Ascending aorta (tissue), 2 donors: ENCODE measurements at places on chromosomes 2 and 18.

- no peaks in the 10 kb centered on the region for H3K27me3 ChIP-seq
- no peak for DNase-seq
- H3K27ac ChIP-seq, result no peak overlapping the region
- H3K4me3 ChIP-seq, result no peak overlapping the region
These were observed 271.0 kb downstream of the TGIF1 start for GRCh38 chr18:3720818-3721545.

DNA sequence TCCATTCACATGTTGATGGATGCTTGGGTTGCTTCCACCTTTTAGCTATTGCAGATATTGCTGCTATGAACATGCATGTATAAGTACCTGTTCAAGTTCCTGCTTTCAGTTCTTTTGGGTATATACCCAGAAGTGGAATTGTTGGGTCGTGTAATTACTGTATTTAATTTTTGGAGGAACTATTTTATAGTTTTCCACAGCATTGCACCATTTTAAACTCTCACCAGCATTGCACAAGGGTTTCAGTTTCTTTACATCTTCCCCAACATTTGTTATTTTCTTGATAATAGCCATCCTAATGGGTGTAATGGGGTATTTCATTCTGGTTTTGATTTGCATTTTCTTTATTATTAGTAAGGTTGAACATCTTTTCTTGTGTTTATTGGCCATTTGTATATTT is 16.0 kb downstream of the ACTR3 start:
- no peak overlapping the region for H3K4me3 ChIP-seq
- no peaks in the 10 kb centered on the region for H3K36me3 ChIP-seq
- no peaks in the 10 kb centered on the region for H3K27me3 ChIP-seq
- no peak for DNase-seq
- no peak overlapping the region for H3K27ac ChIP-seq

- no peaks in the 10 kb centered on the region for H3K36me3 ChIP-seq
- peaks cover 25% of the 10 kb centered on the region for H3K4me1 ChIP-seq
- DNase-seq, result no peak
- no peak overlapping the region for H3K4me3 ChIP-seq
These were observed 270.8 kb upstream of the PARD3B start for GRCh38 chr2:204274429-204274828.

DNA sequence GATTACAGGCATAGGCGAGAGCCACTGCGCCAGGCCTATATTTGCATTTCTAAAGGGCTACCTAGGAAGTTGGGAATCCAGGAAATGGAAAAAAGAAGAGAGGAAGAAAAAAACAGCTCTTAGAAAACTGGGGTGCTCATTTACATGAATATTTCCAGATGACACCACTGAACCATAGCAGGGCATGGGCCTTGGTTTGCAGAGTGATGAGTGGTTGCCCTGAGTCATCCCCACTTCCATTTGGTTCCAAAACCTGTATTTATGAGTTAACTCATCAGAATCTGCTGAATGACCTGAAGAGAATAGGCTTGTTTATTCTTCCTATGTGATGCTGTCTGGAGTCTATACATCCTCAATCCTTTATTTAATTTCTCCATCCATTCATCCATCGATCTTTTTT is 36.2 kb downstream of the EHD3 start:
- no peak overlapping the region for H3K4me3 ChIP-seq
- DNase-seq, result no peak
- H3K36me3 ChIP-seq, result peaks cover 23% of the 10 kb centered on the region
- peak overlapping the region; percentile 69 for H3K27ac ChIP-seq
- H3K27me3 ChIP-seq, result no peaks in the 10 kb centered on the region

DNA sequence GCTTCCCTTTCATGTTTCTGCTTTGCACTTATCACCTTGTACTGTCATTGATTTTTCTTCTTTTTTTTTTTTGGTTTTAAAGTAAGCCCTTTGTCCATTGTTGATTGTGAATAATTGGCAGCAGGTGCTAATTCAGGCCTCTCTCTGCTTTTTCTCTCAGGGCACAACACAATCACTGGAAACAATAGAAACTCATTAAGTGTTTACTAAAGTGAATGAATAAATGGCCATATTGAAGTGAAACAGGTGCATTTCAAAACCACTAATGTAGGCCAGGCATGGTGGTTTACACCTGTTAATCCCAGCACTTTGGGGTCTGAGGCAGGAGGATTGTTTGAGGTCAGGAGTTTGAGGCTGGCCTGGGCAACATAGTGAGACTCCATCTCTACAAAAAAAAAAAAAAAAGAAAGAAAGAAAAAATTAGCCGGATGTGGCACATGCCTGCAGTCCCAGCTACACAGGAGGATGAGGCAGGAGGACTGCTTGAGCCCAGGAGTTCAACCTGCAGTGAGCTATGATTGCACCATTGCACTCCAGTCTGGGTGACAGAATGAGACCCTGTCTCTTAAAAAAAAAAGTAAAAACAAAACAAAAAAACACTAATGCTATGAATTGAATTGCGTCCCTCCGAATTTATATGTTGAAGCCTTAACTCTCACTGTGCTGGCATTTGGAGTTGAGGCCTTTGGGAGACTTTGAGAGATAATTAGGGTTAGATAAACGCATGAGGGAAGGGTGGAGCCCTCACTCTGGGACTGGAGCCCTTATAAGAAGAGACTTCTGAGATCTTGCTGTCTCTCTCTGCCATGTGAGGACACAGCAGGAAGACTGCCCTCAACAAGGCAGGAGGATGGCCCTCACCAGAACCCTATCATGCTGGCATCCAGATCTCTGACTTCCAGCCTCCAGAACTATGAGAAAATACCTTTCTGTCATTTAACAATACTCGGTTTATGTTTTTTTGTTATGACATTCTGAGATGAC is 19.9 kb downstream of the SLC38A11 start:
- no peaks in the 10 kb centered on the region for H3K36me3 ChIP-seq
- H3K27ac ChIP-seq, result no peak overlapping the region
- no peak for DNase-seq
- H3K4me1 ChIP-seq, result no peaks in the 10 kb centered on the region
- no peaks in the 10 kb centered on the region for H3K27me3 ChIP-seq

GRCh38 chr2:33595385-33595784 is 3.7 kb downstream of the FAM98A start:
- H3K4me1 ChIP-seq, result peaks cover 3% of the 10 kb centered on the region
- H3K4me3 ChIP-seq, result no peak overlapping the region
- DNase-seq, result no peak
- H3K27me3 ChIP-seq, result no peaks in the 10 kb centered on the region

DNA sequence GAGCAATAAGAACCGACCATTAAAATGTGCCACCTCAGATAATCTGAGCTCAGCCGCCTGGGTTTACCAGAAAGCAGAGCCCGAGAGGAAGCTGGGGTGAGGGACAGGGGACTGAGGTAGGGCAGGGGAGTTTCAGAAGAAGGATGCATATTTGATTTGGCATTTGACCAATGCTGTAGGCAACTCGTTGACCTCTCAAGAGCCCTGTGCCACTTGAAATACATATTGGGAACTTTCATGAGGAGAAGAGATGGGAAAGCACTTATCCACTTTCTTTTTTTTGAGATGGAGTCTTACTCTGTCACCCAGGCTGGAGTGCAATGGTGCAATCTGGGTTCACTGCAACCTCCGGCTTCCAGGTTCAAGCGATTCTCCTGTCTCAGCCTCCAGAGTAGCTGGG is 148.4 kb upstream of the SPRED2 start:
- no peak overlapping the region for H3K4me3 ChIP-seq
- no peaks in the 10 kb centered on the region for H3K27me3 ChIP-seq
- DNase-seq, result no peak
- H3K4me1 ChIP-seq, result peaks cover 13% of the 10 kb centered on the region

DNA sequence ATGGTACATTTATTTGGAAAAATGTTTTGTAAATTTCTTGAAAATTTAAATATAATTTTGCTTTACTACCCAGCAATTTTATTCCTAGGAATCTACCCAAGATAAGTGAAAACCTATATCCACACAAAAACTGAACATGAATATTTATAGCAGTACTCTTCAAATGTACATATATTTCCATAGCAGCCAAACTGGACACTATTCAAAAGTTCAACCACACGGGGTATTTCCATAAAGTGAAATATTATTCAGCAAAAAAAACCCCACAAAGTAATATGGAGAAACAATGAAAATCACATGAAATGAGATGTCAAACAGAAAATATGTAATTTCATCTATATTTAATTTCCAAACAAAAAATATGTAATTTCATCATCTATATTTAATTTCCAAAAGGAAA is 1247.6 kb upstream of the TMEFF2 start:
- no peaks in the 10 kb centered on the region for H3K36me3 ChIP-seq
- no peak for DNase-seq
- H3K4me1 ChIP-seq, result no peaks in the 10 kb centered on the region

- no peak for DNase-seq
- no peak overlapping the region for H3K4me3 ChIP-seq
- no peaks in the 10 kb centered on the region for H3K4me1 ChIP-seq
- H3K36me3 ChIP-seq, result peaks cover 52% of the 10 kb centered on the region
- H3K27me3 ChIP-seq, result no peaks in the 10 kb centered on the region
- no peak overlapping the region for H3K27ac ChIP-seq
These were observed 33.1 kb upstream of the CYP27A1 start for GRCh38 chr2:218748741-218749441.

DNA sequence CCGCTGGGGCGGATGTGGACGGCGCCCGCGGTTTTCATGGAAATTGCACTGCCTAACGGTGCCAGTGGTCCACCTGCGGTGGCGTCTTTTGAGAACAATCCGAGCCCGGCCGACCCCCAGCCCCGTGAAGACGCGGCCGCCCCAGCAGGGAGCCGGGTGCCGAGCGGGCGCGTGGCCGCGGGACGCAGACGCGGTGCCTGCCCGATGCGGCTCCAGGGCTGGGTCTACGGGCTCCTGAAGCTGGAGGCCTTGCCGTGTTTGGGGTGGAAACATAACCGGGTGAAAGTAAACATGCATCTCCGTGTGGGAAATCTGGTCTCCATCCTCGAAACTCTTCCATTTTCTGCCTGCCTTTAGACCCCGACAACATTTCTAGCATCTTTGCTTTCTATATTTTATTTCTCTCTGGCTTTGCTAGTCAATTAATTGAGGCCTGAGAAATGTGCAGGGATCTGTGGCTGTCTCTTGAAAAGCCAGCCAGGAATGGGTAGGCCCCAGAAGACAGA is 572 bp downstream of the INPP4A start:
- H3K4me3 ChIP-seq, result peak overlapping the region; percentile 97
- H3K4me1 ChIP-seq, result peaks cover 2% of the 10 kb centered on the region
- H3K27ac ChIP-seq, result peak overlapping the region; percentile 74
- H3K27me3 ChIP-seq, result no peaks in the 10 kb centered on the region
- no peak for DNase-seq
- no peaks in the 10 kb centered on the region for H3K36me3 ChIP-seq

- H3K36me3 ChIP-seq, result peaks cover 12% of the 10 kb centered on the region
- H3K4me1 ChIP-seq, result no peaks in the 10 kb centered on the region
- H3K27ac ChIP-seq, result no peak overlapping the region
- no peak overlapping the region for H3K4me3 ChIP-seq
These were observed 5.6 kb downstream of the C2orf74 start for GRCh38 chr2:61167579-61167978.

DNA sequence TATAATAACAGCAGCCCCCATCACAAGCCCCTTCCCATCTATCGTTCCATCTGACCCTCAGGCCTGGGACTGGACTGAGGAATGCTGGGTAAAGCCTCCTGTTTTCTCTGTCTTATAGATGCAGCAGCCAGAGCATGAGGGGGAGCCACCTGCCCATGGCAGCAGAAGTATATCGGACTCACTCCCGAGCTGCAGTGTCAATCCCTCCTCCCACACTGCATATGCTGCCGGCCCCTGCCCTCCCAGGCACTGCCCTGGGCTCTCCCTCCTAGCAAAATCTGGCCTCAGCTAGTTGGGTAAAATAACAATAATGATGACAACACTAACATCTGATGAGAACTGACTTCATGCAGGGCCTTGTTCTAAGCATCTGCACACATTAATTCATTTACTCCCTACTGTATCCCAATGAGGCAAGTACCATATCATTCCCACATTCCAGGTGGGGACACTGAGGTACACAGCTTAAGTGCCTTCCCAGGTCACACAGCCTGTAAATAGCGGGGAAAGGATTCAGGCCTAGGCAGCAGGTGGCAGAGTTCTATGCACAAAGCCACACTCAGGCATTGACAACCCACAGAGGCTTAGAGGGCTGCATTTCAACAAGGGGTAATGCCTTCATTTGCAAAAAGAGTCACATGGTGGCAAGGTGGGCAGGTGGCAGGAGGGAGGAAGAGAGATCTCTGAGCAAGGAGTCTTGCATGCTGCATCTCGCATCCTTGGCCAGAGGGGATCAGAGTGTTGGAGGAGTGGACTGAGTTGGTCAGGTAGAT is 190.0 kb downstream of the ZBTB7C start:
- no peaks in the 10 kb centered on the region for H3K27me3 ChIP-seq
- H3K27ac ChIP-seq, result no peak overlapping the region
- no peak for DNase-seq
- H3K4me1 ChIP-seq, result no peaks in the 10 kb centered on the region
- no peak overlapping the region for H3K4me3 ChIP-seq

- peak overlapping the region; percentile 74 for H3K27ac ChIP-seq
- peak; percentile 38 for DNase-seq
- peaks cover 6% of the 10 kb centered on the region for H3K4me1 ChIP-seq
- H3K36me3 ChIP-seq, result no peaks in the 10 kb centered on the region
- no peak overlapping the region for H3K4me3 ChIP-seq
These were observed 81.6 kb downstream of the ASAP2 start for GRCh38 chr2:9288233-9288632.

GRCh38 chr2:219461047-219461514 is 26.4 kb downstream of the SPEG start:
- H3K36me3 ChIP-seq, result peaks cover 60% of the 10 kb centered on the region
- peak; percentile 89 for DNase-seq
- H3K4me3 ChIP-seq, result peak overlapping the region; percentile 42
- peaks cover 35% of the 10 kb centered on the region for H3K4me1 ChIP-seq

DNA sequence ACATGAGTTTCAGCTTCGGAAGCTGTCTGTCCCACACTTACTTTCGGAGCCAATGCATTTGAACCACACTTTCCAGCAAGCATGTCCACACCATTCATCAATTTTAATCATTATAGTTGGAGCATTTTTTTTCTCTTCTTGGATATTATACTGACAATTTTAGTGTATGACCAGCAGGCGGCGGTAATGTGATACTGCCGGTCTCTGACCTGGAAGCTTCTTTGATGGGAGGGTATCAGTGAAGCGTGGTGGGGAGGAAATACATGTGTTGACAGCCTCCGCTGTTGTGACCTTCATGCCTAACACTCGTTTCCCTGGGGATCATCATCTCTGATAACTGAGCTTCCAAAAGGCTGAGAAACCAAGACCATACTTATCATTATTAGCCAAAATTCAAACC is 231.7 kb downstream of the GBX2 start:
- no peak overlapping the region for H3K27ac ChIP-seq
- peaks cover 9% of the 10 kb centered on the region for H3K36me3 ChIP-seq
- DNase-seq, result no peak
- H3K4me3 ChIP-seq, result no peak overlapping the region
- H3K27me3 ChIP-seq, result no peaks in the 10 kb centered on the region
- no peaks in the 10 kb centered on the region for H3K4me1 ChIP-seq

DNA sequence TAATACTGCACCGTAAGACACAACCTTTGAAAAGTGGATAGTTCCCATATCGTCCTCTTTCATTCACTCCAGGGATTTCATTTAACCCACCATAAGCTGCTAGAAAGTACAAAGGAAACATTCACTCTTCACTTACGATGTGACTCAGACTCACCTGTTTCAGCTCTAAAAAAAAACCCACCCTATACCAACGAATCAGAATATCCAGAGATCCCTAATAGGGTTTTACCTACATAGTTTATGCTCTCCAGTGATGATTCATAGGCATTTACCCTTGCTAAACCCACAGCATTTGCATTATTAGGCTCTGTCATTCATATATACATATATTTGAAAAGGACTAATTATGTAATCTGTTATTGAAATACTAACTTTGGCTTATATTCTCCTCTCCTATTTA is 60.2 kb downstream of the PRPF40A start:
- no peak overlapping the region for H3K4me3 ChIP-seq
- H3K36me3 ChIP-seq, result peaks cover 68% of the 10 kb centered on the region
- no peak overlapping the region for H3K27ac ChIP-seq
- DNase-seq, result no peak
